Activated CD4-positive, alpha-beta T cell treated with anti-CD3 and anti-CD28 coated beads for 24 hours (primary cell): ENCODE measurements at places on chromosomes 13 and 19.
A peak's percentile ranks its signal among the peaks of the same experiment; 100 is the strongest.

DNA sequence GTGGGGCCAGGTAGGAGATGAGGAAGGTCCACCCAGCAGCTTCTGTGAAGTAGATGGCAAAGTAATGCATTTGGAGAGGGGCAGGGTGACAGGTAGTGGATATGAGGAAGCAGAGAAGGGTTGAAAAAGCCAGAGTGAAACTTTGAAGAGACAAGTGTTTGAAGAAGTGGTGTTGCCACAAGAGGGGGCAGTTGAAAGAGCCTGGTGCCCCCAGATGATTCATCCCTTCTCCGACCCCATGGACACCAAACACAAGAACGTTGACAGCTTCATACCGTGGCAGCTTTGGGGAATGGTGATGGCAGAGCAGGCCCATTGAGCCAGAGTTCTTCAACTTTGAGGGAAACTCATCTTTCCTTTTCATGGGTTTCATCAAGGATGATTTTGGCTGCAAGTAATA lies 19.9 kb downstream of the IFNL3 start:
- DNase-seq, result no peak

DNA sequence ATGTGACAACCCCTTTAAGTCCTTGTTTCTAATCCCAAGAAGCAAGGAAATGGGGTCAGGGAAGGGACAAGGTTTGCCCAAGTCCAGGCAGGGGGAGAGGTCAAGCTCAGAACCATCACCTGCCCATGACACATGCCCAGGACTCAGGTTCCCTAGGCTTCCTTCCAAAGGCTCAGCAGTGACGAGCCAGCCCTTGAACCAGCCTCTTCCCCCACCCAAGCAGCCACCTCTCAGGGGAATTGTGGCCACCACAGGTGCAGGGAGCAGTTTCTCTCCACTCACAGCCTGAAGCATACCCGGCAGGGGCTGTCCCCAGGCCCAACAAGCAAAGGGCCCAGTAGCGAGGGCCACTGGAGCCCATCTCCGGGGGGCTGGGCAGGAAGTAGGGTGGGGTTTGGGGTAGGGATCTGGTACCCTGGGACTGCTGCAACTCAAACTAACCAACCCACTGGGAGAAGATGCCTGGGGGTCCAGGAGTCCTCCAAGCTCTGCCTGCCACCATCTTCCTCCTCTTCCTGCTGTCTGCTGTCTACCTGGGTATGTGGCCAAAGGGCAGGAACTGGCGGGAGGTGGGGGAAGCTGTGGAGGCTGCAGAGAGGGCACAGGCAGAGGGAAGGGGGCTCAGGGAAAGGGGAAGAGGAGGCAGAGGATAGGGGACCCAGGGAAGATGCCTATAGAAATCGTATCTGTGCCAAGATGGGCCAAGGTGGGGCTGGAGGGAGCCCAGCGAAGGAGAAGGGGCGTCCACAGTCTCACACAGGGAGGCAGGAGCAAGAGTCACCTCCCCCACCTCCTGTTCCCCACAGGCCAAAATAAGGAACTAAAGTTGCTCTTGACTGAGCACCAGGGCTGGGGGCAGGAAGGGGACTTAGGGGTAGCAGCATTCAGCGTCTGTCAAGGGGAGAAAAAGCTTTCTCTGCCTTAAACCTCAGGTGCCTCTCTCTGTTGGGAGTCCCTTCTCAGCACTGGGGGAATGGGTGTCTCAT lies at the start of gene CD79A:
CD79A (plus strand) TSS at position 433 of the 986 bp plus-strand sequence; CDS start at position 459, 26 bp downstream.
- DNase-seq, result no peak

DNA sequence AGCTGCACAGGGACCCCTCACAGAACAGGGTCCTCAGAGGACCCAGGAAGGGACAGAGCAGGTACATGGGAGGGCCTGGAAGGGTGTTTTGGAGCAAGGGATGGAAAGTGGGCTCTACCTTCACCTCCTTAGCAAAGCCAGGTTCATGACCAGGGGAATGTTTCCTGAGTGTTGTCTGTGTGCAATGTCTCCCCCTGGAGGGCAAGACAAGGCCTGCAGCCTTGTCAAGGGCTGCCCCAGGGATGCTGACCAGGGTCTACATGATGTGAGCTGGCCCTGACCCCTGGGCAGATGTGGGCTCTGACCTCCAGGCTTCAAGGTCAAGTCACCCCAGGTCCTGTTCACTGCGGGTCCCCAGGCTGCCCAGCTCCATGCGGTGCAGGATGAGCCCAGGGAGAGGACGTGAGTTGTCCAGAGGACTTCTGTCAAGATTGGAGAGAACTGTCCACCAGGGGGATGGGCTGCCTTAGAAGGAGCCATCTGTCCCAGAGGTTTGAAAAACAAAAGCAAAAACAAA lies 1.0 kb upstream of the CEACAM1 start:
- DNase-seq, result peak; percentile 50

- DNase-seq, result no peak
Observed at GRCh38 chr19:5966215-5966614, 11.7 kb downstream of the RANBP3 start.

- DNase-seq, result no peak
Observed at GRCh38 chr19:54473071-54473891, at the start of gene CDC42EP5. CDC42EP5 (minus strand) TSS chr19:54473296; CDS start chr19:54465547, 7,749 bp downstream.

GRCh38 chr19:2423071-2423914 lies 4.1 kb downstream of the TIMM13 start:
- no peak for DNase-seq

GRCh38 chr19:35123573-35123972 lies 8.0 kb downstream of the FXYD3 start:
- no peak for DNase-seq

- DNase-seq, result no peak
Observed at GRCh38 chr13:39888865-39889810, 233.7 kb downstream of the COG6 start.

GRCh38 chr19:38394488-38394887 lies 6.0 kb downstream of the SPRED3 start:
- DNase-seq, result peak; percentile 48

DNA sequence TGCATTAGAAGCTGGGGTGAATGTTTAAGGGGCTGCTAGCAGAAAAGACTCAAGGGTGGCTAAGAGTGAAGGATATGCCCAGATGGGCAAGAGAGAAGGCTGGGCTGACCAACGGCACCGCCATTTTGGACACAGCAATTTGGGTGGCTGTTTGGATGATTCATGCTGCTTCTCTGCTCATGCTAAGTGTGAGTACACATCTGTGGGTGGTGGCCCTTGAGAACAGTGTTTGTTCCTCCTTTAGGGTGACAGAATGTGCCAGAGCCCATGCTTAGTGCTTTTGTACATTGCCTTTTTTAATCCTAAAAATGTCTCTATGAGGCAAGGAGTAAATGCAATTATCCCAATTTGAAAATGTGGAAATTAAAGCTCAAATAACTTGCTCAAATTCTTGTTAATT lies 9.8 kb downstream of the CBY2 start:
- DNase-seq, result no peak

DNA sequence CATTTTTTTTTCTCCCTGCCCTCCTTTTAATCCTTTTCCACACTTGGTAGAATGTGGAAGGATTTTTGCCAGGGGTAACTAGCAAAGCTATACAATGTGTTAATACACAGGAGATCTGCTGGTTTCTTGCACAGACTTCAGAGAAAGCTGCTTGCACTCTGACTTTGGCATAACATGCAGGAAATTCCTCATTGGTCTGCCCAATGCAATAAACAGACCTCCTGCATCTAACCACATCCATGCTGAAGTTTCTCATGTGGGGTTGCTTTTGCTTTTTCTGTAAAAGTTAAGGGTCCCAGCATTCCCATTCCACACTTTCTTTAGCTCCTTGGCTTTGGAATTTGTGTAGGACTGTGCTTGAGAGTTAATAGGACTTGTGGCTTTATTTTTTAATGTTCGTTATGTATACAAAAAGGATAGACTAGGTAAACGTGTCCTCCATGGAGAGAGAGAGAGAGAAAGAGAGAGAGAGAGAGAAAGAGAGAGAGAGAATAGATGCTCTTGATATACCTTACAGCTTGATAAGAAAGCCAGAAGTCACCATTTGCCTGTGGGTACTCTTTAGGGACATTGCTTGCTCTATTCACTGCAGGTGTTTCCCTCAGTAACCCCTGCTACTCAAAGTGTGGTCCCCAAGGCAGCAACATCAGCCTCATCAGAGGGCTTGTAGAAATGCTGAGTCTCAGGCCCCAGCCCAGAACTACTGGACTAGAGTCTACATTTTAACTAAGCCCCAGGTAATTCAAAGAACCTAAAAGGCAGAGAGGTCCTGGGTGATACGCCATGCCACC lies 170.5 kb downstream of the SHISA2 start:
- no peak for DNase-seq

DNA sequence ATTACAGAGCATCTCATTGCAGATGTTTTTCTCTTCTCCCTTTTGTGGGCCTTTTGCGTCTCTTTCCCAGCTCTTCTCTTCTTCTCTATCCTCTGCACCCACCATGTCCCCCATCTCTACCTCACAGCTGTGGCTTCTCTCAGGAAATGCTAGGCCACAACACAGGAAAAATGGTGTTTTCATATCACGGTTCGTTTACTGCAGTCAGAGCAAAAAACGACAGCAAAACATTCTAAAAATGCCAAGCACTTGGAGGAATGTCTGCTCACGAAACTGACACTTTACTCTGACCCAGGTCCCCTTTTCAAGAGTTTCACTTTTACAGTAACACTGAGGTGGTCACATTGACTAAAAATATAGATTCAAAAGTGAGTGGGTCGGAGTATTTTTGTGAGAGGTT lies 152.2 kb downstream of the DCT start:
- no peak for DNase-seq

DNA sequence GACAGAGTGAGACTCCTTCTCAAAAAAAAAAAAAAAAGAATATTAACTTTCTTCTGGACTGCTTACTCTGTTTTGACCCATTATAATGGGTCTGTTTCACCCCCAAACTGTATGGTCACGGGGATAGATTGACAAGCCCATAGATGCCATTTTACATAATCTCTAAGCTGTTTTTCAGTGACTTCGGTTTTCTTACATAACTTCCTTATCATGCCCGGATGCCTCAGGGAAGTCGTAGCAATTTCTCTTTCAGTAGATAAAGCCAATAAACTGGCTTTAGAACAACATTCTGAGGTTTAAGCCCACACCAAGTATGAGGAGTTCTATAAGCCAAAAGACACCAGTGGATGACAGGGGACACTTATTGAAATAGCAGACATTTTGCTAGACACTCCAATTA lies 5.9 kb upstream of the ZNF254 start:
- DNase-seq, result no peak

GRCh38 chr19:4181053-4181508 lies 1.3 kb downstream of the SIRT6 start:
- no peak for DNase-seq

DNA sequence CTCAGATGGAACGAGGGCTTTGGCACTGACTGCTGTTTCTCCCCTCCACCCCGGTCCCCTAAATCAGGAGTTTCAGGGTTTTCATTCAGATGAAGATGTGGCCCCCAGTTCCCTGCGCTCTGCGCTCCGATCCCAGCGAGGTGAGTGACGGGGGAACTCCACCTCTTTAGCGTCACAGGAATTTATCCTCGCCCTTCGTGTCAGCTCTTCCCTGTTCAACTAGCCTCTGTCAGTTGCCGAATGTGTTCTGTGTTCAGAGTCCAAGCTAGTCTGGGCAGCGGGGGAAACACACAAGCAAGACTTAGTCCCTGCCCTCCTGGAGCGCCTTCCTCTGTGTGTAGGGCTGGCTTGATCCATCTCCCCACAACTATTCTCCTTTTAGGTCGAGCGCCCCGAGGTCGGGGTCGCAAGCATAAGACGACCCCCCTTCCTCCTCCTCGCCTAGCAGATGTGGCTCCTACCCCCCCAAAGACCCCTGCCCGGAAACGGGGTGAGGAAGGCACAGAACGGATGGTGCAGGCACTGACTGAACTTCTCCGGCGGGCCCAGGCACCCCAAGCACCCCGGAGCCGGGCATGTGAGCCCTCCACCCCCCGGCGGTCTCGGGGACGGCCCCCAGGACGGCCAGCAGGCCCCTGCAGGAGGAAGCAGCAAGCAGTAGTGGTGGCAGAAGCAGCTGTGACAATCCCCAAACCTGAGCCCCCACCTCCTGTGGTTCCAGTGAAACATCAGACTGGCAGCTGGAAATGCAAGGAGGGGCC lies 1.8 kb downstream of the KMT2B start:
- no peak for DNase-seq

- DNase-seq, result no peak
Observed at GRCh38 chr13:73837147-73837546, 297.1 kb downstream of the KLF12 start.

DNA sequence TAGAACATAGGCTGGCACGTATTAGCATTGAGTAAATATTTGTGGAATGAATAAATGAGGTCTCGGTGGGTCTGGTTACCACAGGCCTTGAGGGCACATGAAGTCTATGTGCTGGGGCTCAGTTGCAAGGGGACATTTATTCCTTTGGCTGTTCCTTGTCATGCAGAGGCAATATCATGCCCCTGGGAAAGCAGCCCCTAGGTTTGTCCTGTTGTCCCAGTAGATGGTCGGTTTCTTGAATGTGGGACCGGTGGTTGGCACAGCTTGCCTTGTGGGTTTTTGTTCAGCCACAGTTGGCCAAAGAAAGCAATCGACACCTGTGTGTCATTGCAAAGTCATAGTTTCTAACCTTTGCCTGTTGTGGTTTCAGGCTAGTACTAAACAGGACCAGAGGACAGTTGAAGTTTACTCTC lies 24.7 kb upstream of the GPR183 start:
- DNase-seq, result no peak

DNA sequence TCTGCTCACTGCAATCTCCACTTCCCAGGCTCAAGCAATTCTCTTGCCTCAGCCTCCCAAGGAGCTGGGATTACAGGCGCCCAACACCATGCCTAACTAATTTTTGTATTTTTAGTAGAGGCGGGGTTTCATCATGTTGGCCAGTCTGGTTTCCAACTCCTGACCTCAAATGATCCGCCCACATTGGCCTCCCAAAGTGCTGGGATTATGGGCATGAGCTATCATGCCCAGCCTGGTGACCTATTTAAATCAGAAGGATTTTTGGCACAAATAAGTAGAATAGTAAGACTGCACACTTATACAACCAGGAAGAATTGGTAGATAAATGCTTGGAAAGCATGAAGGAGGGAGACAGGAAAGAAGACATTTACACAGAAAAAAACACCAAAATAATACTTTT lies 53.4 kb upstream of the AKAP11 start:
- no peak for DNase-seq

- no peak for DNase-seq
Observed at GRCh38 chr19:50430888-50431342, 1.8 kb upstream of the MYBPC2 start.

- DNase-seq, result no peak
Observed at GRCh38 chr19:51737389-51737788, 13.6 kb upstream of the HAS1 start.

- DNase-seq, result no peak
Observed at GRCh38 chr19:54189145-54189734, at the start of gene MBOAT7. MBOAT7 (minus strand) TSS chr19:54189580; CDS start chr19:54188508, 1,072 bp downstream.

DNA sequence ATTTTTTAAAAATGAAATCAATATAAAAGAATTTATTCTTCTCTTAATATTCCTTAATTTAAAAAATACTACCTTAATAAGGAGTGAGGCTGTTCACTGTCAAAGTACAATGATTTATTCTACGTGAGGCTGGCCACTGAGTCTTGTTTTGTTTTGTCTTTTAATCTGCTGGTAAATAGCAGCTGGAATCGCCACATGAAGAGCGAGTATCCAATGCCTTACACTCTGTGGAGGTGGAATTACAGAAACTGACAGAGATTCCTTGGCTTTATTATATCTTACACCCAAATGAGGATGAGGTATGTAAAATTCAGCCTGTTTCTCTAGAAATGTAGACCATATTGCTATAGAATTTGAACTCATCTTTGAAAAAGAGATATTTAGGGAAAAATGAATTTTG lies 52.9 kb upstream of the AKAP11 start:
- DNase-seq, result no peak

- no peak for DNase-seq
Observed at GRCh38 chr13:77494226-77494625, 41.3 kb upstream of the SCEL start.
